ENCODE measurements at places on chromosomes 12 and 14.

DNA sequence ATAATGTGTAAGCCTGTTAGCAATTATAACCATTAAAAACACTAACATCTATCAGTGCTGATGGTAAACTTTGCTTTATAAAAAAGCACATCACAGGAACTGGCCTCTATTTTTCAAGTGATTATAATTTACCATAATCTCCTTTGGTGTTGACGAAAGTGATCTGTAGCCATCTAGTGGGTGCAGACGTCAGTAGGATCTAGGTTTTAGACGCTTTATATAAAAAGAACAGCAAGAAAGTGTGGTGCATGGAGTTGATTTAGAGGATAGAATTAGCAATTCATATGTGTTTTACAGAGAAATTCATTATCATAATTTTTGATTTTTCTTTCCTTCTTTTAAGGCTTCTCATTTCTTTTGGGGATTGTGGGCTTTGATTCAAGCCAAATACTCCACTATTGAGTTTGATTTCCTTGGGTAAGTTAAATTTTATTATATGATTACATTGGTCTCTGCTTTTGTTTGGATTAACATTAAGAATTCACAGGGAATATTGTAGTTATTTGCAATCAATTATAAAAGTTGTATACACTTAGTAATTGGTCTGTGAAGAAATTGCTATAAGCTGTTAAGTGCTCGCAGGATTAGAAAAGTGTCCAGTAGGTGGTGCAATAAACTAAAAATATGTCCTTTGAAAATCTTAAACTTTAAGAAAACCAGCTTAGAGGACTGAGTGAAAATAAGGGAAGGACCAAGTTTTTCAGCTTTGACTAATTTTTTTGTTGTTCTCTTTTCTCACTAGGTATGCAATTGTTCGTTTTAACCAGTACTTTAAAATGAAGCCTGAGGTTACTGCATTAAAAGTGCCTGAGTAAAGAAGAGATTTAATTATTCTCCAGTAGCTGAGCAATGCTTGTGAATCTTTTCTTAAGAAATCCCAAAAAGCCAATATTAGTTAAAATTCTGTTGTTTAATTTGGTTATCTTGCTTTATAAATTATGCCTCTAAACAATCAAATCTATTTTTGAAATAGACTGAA lies 59.5 kb downstream of the ETNK1 start:
- DNase-seq = peak; percentile 5

- DNase-seq = peak; percentile 92
Observed at GRCh38 chr12:54560374-54560858, 11.0 kb downstream of the PDE1B start.

DNA sequence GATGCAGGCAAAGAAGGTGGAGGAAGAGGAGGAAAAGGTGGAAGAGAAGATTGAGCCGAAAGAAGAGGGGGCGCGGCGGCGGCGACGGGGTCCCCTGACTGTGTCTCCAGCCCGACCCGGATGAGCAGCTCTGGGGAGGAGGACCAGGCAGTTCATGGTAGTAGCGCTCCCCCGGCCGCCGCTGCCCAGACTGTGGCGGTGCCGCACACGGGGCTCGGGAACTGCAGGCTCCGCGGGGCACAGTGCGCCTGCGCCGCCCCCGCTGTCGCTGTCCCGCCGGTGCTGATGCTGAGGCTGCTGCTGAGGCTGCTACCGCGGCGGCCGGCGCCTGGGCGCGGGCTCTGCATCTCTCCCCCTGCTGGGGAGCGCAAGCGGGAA lies at the start of gene KCNH5:
Gene KCNH5 (minus strand): TSS at position 225 of the 378 bp plus-strand sequence. CDS start 272 bp downstream, outside the sequence.
- no peak for DNase-seq

- DNase-seq = no peak
Observed at GRCh38 chr12:91885851-91886731, 259.6 kb downstream of the BTG1 start.

GRCh38 chr12:104371043-104371870 lies 67.7 kb downstream of the EID3 start:
- DNase-seq = no peak

- no peak for DNase-seq
Observed at GRCh38 chr12:18242380-18243089, 18.8 kb upstream of the PIK3C2G start.

- DNase-seq = no peak
Observed at GRCh38 chr12:87096082-87096585, 839.9 kb upstream of the MGAT4C start.
